SHP77 treated with DMSO at 0.1 percent for 48 hours (cell line): ENCODE measurements at places on chromosomes 13 and 19.

DNA sequence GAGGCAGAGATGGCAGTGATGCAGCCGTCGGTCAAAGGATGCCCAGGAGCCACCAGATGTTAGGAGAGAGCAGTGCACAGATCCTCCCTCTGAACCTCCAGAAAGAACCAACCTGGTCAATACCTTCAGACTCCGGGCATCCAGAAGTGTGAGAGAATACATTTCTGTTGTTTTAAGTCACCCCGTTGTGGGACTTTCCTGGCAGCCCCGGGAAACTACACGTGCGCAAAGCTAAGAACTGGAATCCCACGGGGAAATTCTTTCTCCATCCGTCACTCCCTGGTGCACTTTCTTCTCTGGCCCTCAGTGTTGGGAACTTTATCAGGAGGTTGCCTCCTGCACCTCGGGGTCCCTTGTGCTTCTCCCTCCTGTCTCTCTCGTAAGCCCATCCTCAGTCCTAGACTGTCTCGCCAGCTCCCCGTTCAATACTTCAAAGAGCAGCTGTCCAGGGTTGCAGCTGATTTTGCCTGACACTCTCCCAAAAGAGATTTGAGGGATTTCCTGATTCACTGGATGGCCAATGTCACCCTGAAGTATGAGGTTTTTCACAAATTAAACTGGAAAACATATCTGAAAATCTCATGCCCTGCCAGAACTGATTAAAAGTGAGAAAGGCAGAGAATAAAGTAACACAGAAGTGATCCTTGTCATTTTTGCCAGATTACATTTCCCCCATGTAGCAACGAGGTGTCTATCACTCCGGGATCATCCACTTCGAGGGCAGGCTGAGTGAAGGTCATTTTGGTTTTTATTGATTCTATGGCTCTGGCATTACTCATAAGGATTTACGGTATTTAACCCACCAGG is 136.8 kb downstream of the DCT start:
- DNase-seq, result no peak

GRCh38 chr19:16148443-16149229 is 5.2 kb downstream of the HSH2D start:
- DNase-seq, result no peak

GRCh38 chr13:28464861-28465460 is 30.0 kb downstream of the FLT1 start:
- no peak for DNase-seq

DNA sequence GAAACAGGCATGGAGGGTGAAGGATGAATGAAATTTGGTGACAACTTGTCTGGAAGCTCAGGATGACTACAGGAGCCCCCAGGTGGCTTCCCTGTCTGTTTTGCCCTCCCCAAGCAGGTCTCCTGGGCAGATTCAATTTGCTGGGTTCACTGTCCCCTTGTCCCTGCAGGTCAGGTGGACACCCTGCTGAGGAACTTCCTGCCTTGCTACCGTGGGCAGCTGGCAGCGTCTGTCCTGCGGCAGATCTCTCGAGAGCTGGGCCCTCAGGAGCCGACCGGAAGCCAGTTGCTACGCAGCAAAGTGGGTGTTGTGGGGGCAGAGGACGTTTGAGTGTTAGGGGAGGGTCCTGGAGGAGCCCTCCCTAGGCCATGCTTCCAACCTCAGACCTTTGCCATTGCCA is 19.1 kb downstream of the PGLS start:
- DNase-seq, result peak; percentile 66

GRCh38 chr19:45693106-45693788 is 781 bp downstream of the QPCTL start:
- no peak for DNase-seq

GRCh38 chr13:59392328-59392727 is 771.4 kb downstream of the DIAPH3 start:
- DNase-seq, result no peak
